ENCODE measurements at places on chromosomes 6 and 20. TPM values are rescaled to one million over a fixed set of nuclear protein-coding genes. Genes with fewer than 3 reads are reported as not detected.

SLC22A16 gene
- polyA plus RNA-seq = not detected

ULBP3 gene
- 2.2 TPM for polyA plus RNA-seq

KDM1B gene
- 19.6 TPM for polyA plus RNA-seq

BYSL gene
- 19.6 TPM for polyA plus RNA-seq

HLA-DPA1 gene
- not detected for polyA plus RNA-seq

VSTM2L gene
- 22.1 TPM for polyA plus RNA-seq

ZNF133 gene
- 72.8 TPM for polyA plus RNA-seq

CST4 gene
- not detected for polyA plus RNA-seq

EEF1A2 gene
- 208 TPM for polyA plus RNA-seq

XKR7 gene
- 9.6 TPM for polyA plus RNA-seq

DEFB128 gene
- polyA plus RNA-seq = not detected

CNBD2 gene
- 9.5 TPM for polyA plus RNA-seq

RAB5IF gene
- 205 TPM for polyA plus RNA-seq

SPTLC3 gene
- not detected for polyA plus RNA-seq

PPP1R3D gene
- 1.3 TPM for polyA plus RNA-seq

FAXC gene
- polyA plus RNA-seq = 130 TPM

C6orf89 gene
- 27.8 TPM for polyA plus RNA-seq

FAM83C gene
- polyA plus RNA-seq = not detected

STX11 gene
- polyA plus RNA-seq = not detected

TPBG gene
- 31.0 TPM for polyA plus RNA-seq

APOM gene
- 4.4 TPM for polyA plus RNA-seq

NHLRC1 gene
- polyA plus RNA-seq = 1.2 TPM

ESR1 gene
- polyA plus RNA-seq = 0.14 TPM

All from neural cell (in vitro differentiated cells).